Muscle of arm (tissue), 14 donors: ENCODE measurements at places on chromosomes 3 and 15. TPM values are rescaled to one million over a fixed set of nuclear protein-coding genes. Genes with fewer than 3 reads are reported as not detected.

DNA sequence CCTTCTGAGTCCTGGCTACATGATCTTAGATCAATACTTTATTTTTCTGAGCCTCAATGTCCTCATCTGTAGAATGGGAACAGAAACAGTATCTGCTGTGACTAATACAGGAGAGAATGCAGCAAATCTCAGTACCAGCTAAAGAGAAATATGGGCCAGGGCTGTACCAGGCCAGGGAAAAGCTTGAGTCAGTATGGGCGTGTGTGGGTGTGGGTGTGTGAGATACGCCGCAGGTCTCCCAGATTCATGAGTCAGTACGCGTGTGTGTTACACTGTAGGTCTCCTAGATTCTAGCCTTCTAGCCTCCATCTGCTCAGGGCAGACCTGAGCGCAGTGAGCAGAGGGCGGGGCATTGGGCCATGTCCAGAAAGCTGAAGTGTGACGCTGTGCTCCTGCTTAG, 15.2 kb downstream of the GNAI2 start:
- DNase-seq = no peak

DNA sequence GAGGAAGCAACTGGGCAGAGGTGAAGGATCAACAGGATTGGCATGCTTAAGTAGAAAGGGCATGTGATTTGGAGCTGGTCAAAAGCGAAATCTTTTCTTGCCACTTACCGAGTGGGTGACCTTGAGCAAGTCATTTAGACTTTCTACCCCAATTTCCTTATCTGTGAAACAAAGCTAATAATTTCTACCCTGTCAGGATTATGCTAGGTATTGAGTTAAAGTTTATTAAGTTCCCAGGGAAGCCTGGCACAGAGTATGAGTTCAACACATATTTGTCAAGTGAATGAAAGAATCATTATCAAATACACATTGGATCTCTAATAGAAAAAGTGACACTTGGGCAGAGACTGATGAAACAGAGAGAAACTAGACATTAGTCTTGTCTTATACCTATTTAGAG, 66.4 kb upstream of the FRMD4B start:
- DNase-seq = no peak

DNA sequence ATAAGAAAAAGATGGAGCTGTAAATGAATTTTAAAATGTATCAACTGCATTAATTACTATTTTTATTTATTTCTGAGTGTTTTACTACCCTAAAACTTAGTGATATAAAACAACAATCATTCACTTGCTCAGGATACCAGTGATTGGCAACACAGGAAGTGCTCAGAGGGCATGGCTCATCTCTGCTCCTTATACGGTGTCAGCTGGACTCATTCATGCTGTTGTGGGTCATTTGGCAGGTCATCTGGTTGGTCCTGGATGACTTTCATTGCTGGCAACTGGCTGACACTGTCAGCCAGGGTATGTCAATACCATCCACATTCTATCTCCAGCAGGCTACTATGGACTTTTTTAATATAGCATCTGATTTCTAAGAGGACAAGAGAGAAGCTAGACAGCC, 689.6 kb upstream of the NECTIN3 start:
- DNase-seq = no peak

GRCh38 chr3:99330924-99331532, 307.4 kb upstream of the COL8A1 start:
- no peak for DNase-seq

PCOLCE2 gene
- polyA plus RNA-seq = 2.8 TPM

SLC12A1 gene
- polyA plus RNA-seq = 0.16 TPM
